ENCODE measurements at places on chromosomes 6 and 20. TPM values are rescaled to one million over a fixed set of nuclear protein-coding genes. Genes with fewer than 3 reads are reported as not detected.
A peak's percentile ranks its signal among the peaks of the same experiment; 100 is the strongest.

UST gene
- total RNA-seq = 2.4 TPM

ECT2L gene
- total RNA-seq = not detected

OR2J3 gene
- not detected for total RNA-seq

SDHAF4 gene
- 9.8 TPM for total RNA-seq

CDH22 gene
- total RNA-seq = not detected

GRCh38 chr20:13009682-13010406 lies 1.1 kb downstream of the SPTLC3 start:
- peak; percentile 77 for DNase-seq

- DNase-seq = peak; percentile 54
These were observed 55.5 kb downstream of the REV3L start for GRCh38 chr6:111427341-111428116.

GRCh38 chr6:79089552-79090404 lies 11.7 kb upstream of the PHIP start:
- DNase-seq = no peak

All from GM12878 (cell line).